ENCODE measurements at places on chromosomes 4 and X. TPM values are rescaled to one million over a fixed set of nuclear protein-coding genes. Genes with fewer than 3 reads are reported as not detected.

DNA sequence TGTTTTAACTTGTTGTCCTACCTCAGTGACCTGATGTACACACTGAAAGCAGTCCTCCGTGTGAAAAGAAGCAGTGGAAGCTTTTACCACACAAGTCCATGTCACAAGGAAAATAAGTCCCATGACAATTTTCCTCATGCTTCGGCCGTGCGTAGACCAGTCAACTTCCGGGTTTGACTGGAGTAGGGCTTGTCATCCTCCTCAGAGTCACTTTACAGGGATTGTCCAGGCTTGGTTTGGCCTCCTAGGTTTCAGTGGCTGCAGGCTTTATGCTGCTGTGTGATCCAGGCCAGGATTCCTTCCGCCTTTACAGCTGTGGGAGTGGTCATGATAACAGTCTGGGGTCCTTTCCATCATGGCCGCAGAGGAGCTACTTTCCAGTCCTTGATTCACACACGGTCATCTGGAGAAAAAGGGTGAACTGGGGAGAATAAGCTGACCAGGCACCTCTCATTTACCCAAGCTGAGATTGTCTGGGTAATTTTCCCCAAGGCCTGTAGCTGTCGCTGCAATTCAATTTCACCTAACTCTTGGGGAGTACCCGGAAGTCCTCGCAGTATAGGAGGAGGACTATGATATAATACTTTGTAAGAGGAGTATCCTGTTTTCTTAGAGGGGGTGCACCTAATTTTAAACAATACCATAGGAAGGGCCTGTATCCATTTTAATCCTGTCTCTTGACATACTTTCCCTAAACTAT, 206.1 kb upstream of the KLF8 start:
- no peak for DNase-seq

DNA sequence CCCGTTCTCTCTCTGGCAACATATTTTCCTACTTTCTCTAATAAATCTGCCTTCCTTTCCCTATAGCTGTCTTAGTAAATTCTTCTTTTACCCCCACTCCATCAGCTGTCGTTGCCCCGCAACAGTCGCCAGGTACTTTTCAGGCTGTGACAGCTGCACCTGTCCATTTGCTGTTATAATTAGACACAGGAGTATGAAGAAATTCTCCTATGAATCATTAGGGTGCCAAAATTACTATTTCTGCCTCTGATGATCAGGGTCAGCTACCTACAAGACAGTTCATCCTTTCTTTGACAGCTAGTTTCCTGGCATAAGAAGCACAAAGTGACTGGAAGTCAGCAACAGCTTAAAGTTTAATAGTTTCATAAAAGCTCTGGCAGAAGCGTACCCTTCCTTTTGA, 19.5 kb upstream of the GALNTL6 start:
- DNase-seq: no peak

DNA sequence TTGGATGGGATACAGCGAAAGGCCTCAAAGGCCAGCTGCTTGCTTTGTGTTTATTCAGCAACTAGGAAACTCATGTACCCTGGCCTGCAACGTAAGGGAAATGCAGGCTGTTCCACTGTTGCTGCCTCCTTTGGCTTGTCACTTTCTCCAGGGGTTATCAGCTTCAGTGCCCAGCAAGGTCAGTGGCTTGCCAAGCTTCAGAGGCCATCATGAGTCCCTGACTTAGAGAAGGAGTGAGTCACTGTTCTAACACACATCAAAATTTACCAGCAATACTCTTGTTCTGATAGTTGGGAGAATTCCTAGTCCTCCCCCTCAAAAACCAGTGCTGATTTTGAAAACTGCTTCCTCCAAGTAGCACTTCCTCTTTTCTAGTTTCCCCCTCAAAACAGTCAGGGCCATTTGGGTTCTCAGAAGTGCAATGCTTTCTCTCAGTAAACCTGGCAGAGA, 250.8 kb downstream of the ARHGAP24 start:
- DNase-seq: no peak

GRCh38 chr4:167023364-167023925, 210.8 kb downstream of the SPOCK3 start:
- DNase-seq: no peak

Gene GSPT2
- total RNA-seq: 11.2 TPM

DNA sequence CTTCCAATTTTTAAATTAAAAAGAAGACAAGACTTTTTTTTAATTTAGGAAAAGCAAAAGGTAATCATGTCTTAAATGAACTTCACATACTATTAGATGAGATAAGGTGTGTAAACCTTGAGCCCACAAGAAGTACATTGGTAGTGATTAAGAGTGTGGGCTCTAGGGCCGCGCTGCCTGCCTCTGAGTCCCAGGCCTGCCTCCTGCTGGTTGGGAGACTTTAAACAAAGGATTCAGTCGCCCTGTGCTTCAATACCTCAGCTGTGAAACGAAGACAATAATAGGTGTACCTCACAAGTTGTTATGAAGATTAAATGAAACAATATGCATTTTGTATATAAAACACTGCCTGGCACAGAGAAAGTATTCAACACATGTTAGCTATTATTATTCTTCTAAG, 95.9 kb upstream of the MYOZ2 start:
- DNase-seq: no peak

Gene DMD
- total RNA-seq: 0.85 TPM

DNA sequence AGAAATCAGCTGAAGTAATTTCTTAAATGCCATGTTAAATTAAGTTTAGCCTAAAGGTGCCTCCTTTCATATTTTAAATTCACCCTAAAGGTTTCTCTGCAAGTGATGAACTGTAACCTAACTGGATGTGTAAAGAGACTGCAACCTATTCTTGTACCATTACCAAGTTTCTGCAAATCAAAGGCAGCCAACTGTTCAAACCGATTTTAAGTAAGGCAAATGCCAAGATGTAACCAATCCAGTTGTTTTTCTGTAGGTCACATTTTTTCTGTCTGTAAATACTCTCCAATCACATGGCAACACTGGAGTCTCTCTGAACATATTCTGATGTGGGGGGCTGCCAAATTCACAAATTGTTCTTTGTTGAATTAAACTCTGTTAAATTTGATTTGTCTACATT, 42.4 kb upstream of the FGF2 start:
- DNase-seq: no peak

DNA sequence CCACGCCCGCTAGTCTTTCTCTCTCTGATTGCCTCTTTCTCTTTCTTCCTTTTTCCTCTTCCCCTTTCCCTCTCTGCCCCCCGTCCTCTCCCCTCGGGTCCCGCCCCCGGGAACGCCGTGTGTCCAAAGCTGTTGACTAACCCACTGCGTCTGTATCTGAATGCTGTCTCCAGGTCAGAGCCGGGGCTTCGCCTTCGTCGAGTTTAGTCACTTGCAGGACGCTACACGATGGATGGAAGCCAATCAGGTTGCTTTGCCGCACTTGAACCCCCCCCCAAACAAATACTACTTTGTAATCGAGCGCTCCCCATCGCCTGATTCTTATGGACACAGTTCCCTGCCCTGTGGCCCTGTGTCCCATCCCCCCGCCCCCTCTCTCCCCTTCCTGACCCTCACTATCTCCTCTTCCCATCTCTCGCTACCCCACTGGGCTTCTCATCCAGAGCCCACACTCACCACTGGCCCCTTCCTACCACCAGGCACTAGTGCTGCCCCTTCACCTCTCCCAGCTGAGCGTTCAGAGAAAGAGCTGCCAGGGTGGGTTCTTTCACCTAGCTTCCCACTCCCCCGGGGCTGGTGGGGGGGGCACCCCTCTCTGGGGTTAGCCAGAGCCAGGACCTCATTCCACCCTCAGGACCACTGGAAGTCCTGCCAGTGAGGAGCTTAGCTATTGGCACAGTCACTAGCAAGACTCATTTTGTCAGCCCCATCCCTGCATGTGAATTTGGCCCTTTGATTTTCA, 18.6 kb upstream of the UBA1 start:
- DNase-seq: no peak

Gene TMEM154
- 15.2 TPM for total RNA-seq

DNA sequence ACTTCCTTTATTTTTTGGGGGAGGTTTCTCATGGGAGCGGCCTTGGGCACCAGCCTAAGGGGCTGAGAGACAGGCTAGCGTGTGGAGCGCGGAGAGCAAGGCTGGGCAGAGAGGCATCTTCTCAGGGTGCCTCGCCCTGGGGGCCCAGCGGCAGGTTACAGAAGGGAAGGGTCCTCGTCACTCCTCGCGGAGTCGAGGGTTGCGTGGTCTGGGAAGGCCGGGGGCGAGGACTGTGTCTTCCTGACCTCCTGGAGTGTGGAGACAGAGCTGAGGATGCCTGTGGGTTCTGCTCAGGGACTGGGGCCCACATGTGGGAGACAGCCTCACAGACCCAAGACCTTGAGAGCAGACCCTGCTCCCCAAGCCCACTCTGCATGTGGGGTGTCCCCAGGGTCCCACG, 79.6 kb upstream of the LRPAP1 start:
- DNase-seq: no peak

Gene HEPH
- total RNA-seq: not detected

GRCh38 chr4:11428899-11429698, 405 bp upstream of the HS3ST1 start:
- peak; percentile 70 for DNase-seq

- DNase-seq: no peak
Measured at GRCh38 chr4:69104719-69105275, 8.5 kb downstream of the UGT2B7 start.

Gene TLR10
- not detected for total RNA-seq

GRCh38 chr4:127732623-127733328, 2.6 kb downstream of the SLC25A31 start:
- DNase-seq: no peak

Gene SERTM2
- not detected for total RNA-seq

Gene PAGE5
- total RNA-seq: not detected

DNA sequence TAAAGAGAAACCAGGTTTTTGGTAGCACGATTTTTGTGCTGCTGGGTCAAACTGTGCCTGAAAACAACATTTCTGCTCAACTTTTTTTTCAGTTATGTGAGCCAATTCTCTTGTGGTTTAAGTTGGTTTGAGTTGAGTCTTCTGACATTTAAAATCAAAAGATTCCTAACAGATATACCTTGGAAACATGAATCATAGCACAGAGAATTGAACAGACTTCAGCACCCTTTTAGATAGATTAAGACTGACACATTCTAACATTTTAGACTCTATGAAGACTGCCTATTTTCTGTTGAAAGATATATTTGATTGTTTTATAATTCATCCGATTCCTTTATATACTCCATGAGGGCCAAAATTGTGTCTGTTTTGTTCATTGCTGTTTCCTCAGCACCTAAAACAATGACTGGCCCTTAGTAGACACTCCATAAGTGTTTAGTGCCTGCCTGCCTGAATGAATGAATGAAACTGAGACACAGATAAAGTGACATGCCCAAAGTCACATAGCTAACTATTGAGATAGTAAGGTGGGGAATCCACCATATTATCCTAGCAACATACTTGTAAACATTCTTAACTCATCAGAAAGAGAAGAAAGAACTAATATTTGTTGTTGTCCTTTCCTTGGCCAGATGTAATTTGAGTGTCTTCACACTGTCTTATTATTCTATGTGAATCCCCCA, 624.0 kb downstream of the MID1IP1 start:
- DNase-seq: no peak

Gene PHEX
- total RNA-seq: 3.7 TPM

- DNase-seq: no peak
Measured at GRCh38 chr4:2617955-2618354, 81.5 kb downstream of the FAM193A start.

Gene RAB41
- not detected for total RNA-seq

Gene GABRQ
- total RNA-seq: not detected

GRCh38 chr4:62399242-62399641, 1199.1 kb downstream of the ADGRL3 start:
- no peak for DNase-seq

DNA sequence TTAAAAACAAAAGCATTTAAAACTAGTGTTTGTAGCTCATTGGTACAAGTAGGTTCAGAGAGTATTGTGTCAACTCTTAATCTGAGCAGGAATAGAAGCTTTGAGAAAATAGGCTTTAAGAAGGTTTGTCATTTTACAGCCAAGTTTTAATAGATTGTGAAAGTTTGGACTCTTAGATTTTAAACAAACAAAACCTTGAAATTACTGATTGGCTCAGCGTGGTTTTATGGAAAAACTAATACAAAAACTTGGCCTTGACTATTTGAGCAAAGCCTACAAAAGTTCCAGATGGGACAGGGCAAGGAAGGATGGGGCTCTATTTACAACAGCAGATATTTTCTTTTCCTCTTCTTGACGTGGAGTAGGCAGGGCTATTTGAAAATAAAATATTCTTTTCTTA, 16.5 kb downstream of the ZFX start:
- no peak for DNase-seq

Gene ZMAT1
- total RNA-seq: 5.4 TPM

Gene MANBA
- total RNA-seq: 12.0 TPM

DNA sequence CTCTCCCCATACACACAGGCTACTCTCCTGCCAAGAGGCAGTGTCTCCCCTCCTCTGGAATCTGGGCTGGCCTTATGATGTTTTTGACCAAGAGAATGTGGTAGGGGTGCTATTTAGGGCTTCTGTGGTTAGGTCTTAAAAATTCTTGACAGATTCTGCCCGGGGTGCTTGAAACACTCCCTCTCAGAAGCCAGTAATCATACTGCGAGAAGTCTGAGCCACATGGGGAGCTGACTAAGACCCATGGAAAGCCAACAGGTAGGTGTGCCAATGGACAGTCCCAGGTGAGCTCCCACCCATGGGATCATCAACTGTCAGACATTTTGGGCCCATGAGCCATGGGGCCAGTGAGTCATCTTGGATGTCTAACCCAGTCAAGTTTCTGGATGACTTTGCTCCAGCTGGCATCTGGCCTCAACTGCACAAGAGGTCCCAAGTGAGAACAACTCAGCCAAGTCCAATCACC, 315.7 kb downstream of the FBXW7 start:
- peak; percentile 65 for DNase-seq

Gene CCDC160
- not detected for total RNA-seq

DNA sequence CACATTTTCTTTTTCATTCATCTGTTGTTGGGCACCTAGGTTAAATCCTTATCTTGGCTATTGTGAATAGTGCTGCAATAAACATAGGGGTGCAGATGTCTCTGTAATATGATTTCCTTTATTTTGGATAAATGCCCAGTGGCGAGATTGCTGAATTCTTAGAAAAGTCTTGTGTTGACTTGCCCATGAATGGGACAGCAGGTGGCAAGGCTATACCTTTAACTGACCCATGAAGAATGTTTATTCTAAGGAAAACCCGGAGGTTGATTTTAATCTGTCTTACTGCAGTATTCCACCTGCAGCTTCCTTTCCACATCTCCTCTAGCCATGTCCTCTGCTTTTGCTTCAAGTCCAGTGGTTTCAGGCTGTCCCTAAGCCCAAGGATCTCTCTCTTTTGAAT, 220.6 kb downstream of the SNCA start:
- DNase-seq: no peak

DNA sequence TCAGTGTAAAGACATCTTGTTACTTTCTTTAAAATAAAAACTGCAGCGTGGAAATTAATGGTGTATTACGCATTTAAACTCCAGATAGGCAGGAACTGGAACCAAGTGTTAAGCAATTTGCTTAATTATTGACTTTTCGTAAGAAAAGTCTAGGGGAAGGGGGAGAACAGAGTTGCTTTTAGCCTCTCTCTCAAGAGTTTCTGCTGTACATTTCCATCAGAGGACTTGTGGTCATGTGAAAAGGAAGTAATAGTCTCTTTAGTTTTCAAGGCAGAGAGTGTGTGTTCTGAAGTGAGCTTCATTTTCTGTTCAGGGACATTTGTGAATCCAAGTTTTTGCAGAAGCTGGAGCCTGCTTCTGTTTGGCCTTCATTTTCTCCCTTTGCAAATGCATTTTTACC, 127.2 kb downstream of the UBE2K start:
- no peak for DNase-seq

Gene TMEM156
- 15.4 TPM for total RNA-seq

- peak; percentile 30 for DNase-seq
Measured at GRCh38 chr4:107825072-107825824, 516 bp downstream of the SGMS2 start.
